ENCODE measurements at places on chromosomes 6 and 20. TPM values are rescaled to one million over a fixed set of nuclear protein-coding genes. Genes with fewer than 3 reads are reported as not detected.
A peak's percentile ranks its signal among the peaks of the same experiment; 100 is the strongest.

DNA sequence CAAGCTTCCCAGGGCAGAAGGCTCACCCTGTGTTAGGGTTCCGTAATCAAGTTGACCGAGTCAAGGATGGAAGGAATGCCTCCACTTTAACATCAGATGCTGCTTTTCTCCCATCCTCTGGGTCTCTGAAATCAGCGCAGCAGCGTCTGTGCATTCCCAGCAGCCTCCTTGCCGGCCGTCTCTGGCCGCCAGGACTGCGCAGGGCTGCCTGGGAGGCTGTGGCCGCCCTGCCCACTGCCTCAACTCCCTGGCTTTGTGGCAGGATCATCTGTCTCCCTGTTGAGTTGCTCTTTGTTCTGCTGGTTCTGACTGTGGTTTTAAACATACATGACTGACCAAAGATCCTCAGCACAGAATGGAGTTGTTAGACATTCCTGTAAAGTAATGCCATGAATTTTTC lies 56.5 kb downstream of the DLL1 start:
- DNase-seq, result no peak

- DNase-seq, result no peak
Observed at GRCh38 chr6:162344646-162345010, 382.9 kb downstream of the PRKN start.

GRCh38 chr6:51908243-51908642 lies 179.2 kb downstream of the PKHD1 start:
- DNase-seq, result no peak

GRCh38 chr20:19784511-19785172 lies 26.6 kb downstream of the RIN2 start:
- DNase-seq, result peak; percentile 4

GRCh38 chr6:14732844-14733757 lies 512.8 kb upstream of the JARID2 start:
- peak; percentile 68 for DNase-seq

DNA sequence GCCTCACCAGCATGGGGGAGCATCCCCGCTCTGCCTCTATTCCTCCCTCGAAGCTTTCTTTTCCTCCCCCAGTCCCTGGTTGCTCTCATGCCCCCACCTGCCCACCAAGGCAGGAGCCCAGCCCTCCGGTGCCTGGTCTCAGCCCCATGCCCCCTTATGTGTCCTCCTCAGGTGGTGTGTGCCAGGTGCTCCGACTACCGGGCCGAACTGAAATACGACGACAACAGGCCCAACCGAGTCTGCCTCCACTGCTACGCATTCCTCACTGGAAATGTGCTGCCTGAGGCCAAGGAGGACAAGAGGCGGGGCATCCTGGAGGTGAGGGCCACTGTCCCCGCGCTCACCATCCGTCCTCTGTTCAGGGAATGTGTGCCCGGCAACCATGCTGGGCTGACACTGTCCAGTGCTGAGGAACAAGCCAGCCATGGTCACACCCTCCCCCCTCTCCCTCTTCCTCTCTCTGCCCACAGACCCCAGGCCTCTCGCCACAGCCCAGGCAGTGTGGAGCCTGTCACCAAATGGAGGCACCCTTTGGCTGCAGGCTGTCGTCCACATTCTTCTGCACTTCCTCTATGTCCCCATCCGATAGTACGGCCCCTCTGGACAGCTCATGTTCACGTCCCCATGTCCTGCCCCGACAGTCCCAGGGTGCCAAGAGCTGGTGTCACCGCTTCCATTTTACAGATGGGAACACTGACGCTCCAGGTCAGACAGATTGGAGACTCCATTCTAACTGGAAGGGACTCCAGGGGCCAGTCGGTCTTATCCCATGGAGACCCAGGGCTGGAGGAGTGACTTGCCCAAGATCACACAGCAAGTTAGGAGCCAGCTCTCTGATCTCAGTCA lies 20.4 kb downstream of the FGD2 start:
- DNase-seq, result no peak

- no peak for DNase-seq
Observed at GRCh38 chr6:109722564-109723254, 31.6 kb downstream of the FIG4 start.

- no peak for DNase-seq
Observed at GRCh38 chr6:125818772-125819260, 28.1 kb downstream of the NCOA7 start.

GRCh38 chr6:128417698-128418097 lies 102.7 kb downstream of the PTPRK start:
- DNase-seq, result no peak

DNA sequence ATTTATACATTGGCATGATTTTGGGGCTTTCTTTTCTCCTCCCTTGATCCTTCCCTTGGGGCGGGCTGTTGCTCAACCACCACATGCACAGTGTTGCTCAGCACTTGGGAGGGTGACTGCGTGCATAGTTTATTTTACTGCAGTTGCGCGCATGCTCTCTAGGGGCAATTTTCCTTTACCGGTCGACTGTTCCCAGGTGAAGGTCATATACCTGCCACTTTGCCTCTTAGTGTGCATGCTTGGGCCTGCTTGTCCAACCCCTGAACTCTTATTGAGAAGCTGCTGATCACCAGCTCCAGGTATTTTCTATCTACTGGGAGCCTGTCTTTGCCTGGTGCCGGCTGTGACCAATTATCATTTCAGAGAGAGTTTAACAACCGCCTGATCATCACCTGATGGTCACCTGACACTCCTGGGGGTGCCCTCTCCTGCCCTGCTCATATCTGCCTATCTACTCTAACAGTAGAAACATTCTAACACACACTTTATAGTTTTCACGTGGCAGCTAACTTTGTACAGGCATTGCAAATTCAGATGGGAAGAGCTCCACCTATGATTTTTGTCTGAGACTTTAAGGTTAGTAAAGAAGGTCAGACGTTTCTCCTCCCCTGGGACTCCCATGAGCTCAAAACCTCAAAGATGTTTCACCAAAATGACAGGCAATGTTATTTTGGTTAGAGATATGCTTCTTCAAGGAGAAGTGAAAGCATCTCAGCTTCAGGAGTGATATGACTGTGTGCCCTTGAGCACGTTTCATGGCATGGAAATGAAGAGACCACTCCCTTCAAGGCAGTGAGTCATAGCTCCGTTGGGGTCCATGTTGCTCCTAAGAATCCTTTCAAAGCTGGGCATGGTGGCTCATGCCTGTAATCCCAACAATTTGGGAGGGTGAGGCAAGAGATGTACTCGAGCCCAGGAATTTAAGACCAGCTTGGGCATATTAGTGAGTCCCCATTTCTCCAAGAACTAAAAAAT lies 227.5 kb upstream of the MYLIP start:
- peak; percentile 13 for DNase-seq

DNA sequence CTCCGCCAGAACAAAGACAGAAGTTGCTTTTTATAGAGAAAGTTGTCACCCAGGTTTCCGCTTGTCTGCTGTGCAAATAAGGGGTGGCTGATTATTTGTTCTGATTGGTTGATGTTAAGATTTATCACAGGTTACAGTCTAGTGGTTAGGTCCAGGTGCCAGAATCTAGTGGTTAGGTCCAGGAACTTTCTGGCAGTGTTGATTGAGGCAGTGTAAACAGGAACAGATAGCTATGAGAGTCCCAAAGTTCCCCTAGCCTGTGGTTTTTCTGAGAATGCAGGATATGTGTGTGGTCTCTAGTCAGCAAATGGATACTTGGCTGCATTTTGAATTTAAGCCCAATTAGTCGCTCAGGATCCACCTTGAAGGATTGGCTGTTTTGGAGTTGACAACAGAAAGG lies 148.0 kb downstream of the TMEM200A start:
- DNase-seq, result peak; percentile 59

- no peak for DNase-seq
Observed at GRCh38 chr20:53227523-53227922, 255.4 kb downstream of the TSHZ2 start.

DNA sequence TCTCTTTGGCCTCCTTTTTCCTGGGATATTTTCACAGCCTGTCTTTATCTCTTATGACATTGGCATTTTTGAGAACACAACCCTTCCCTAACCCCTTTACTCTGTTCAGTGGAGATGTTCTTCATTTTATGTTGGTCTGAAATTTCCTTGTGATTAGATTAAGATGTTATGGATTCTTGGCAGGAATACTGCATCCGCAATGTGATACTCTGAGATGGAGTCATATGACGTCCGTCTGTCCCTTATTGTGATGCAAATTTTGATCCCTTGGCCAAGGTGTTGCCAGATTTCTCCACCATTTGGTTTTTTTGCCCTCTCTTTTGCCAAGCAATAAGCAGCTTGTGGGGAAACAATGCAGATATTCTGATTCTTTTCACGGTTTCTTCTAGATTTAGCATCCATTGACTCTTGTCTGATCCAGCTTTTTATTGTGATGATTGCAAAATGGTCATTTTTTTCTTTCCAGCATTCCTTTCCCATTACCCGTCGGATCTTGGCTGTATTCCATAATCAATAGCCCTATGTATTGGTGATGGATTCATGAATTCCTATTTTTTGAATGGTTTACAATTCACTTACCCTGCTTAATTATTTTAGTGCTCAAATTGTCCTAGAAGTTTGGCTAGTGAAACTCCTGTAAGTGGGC lies 85.1 kb downstream of the NCOA3 start:
- no peak for DNase-seq

DNA sequence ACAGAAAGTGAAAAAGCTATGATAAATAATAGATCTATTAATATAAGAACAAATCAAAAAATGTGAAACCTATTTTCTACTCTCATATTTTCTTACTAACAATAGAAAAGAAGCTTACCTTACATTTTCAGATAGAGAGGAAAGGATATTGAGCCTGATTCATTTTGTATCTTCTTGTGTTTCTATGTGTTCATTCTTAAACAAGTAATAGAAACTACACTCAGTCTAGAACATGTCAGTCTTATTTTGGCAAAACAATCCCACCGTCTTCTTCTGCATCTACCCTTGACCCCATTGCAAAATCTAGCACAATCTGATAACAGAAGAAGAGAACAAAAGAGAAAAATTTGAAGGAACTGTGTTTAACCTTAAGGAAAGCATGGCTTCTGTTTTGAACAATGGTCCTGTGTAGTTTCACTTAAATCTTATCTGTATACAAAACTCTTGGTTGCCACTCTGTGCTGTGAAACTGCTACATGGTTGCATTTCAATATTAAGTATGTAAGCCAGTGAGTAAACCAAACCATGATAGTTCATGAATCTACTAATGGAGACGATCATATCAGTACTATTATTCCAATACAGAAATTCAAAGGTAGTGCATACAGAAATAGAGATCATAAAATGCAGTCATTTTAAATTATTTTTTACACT lies 69.5 kb upstream of the LGSN start:
- no peak for DNase-seq

The OR2B6 gene
- total RNA-seq, result not detected

The KCNK17 gene
- total RNA-seq, result not detected

The PTGIS gene
- 0.04 TPM for total RNA-seq

The TP53TG5 gene
- 0.41 TPM for total RNA-seq

The SCGN gene
- not detected for total RNA-seq

The RNF182 gene
- not detected for total RNA-seq

The POU5F1 gene
- not detected for total RNA-seq

All from activated naive CD8-positive, alpha-beta T cell treated with anti-CD3 and anti-CD28 coated beads for 36 hours (primary cell).